ELF-1 (cell line): ENCODE measurements at places on chromosomes 4 and X.

- no peak for DNase-seq
Observed at GRCh38 chr4:42781315-42781714, 111.2 kb upstream of the GRXCR1 start.

- DNase-seq: no peak
Observed at GRCh38 chrX:119757646-119757978, 776 bp upstream of the SOWAHD start.

DNA sequence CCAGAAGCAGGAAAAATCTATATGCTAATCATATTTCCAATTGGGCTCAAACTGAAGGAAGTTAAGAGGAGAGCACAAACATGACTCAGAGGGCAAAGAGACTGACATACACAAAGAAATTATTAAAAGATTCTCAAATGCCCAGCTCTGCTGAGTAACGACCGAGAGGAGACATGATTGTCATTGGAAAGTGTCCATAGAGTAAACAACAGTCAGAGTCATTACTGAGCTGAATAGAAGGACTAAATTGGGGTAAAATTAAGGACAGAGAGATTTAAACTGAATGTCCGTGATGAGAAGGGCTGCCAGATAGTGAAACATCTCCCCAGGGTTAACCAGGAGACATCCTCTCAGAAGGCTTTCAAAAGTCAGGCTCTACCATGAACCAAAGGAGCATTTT is 111.2 kb upstream of the GALNT7 start:
- no peak for DNase-seq

DNA sequence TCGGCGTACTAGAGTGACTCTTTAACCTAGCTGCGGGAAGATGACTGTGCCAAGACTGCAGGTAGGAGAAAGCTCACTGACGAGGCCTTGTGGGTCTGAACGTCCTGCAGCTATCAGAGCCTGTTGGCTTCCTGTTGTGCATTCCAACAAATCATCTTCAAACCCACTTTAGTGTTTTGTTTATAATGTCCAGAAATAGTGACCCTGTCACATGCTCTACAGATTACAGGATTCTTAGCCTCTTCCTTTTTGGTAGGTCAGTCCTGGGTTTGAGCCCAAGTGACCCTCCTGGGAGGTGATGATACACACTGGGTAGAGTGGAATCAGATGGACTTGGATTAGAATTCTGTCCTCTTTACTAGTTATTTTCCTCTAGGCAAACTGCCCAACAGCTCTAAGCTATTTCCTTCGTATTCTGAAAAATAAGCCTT is 33.2 kb downstream of the HTT start:
- no peak for DNase-seq

DNA sequence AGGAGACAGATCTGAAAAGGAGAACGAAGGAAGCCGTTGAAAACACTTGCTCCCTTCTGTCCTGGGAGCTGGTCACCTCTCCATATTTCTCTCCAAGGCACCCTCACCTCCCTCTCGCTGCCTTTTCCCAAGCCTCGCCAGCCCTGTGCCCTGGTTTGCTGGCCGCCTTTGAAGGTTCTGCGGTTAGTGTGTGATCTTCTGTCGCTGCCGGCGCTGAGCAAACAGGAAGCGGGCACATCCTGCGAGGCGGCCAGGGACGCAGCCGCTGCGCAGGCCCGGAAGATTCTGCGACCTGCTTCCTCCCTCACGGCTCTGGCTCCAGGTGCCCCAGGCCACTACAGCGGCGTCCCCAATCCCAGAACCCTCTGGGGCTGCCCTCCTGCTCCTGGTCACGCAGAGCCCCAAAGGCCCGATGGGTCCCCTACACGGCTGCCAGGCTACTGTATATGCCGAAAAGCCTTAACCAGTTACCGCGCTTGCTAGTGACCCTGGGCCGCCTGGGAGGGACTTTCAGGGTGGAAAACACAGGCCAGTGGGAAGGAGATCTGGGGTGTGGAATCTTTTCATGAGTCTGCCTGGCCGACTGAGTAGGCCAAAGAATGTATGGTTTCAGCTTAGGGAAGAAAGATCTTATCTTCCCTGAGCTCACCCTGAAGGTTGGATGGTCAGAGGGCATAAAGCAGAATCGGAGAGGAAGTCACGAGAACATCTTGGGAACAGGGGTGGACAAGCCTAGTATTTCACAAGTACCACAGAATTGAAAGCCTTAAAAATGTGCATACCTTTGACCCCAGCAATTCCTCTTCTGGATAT is 2.3 kb upstream of the SASH3 start:
- peak; percentile 24 for DNase-seq

DNA sequence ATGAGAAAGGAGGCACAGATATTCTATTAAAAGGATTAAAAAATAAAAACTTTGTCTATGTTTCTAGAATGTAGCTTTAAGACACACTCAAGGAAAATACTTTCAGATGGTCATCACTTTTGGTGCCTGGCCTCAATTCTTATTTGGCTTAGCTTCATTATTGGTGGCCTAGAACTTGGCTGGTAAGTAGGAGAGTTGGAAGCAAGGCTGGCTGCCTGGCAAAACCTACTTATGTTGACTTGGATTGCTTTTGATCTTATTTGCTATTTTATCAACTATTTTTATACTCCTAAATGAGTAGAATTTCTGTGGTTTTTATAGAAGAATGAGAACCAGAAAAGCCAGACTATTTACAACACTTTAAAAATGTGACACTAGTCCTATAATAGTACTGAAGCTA is 35.3 kb upstream of the JADE3 start:
- no peak for DNase-seq

GRCh38 chr4:151688003-151688784 is 72.6 kb downstream of the GATB start:
- peak; percentile 71 for DNase-seq

DNA sequence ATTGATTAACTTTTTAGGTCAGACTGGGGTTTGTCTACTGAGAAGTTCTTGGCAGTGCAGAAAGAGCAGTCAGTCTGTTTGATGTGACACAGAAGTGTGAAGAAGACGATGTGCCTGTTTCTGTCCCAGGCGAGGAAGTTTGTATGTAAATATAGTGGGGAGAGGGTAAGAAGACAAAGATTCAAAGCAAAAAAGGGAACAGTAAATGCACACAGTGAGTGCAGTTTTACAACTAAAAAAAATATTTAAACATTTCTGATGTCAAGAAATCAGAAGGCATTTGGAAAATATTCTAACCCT is 264.9 kb downstream of the RAPGEF2 start:
- DNase-seq: no peak

- DNase-seq: no peak
Observed at GRCh38 chrX:45274576-45274975, 73.9 kb upstream of the DIPK2B start.

- DNase-seq: no peak
Observed at GRCh38 chr4:79235095-79235494, 90.8 kb downstream of the NAA11 start.

- no peak for DNase-seq
Observed at GRCh38 chr4:60913002-60913401, 287.1 kb upstream of the ADGRL3 start.

- no peak for DNase-seq
Observed at GRCh38 chrX:13899607-13900006, 82.7 kb upstream of the GPM6B start.

DNA sequence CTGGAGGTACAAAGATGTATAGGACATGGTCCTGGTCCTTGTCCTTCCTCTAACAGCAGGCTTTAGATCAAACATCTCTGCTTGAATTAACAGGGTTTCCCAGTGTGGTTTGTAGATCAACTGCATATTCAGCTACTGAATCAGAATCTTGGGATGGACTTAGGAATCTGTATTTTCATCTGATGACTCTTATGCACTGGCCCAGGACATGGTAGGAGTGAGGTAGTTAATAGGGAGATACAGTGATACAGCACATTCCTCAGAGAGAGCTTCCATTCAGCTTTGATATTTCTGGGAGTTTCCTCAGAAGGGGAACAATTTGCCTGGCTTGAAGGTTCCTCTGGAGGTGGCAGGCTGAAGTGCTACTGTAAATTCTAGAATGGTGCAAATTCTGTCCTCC is 203.1 kb downstream of the LARP7 start:
- DNase-seq: no peak

DNA sequence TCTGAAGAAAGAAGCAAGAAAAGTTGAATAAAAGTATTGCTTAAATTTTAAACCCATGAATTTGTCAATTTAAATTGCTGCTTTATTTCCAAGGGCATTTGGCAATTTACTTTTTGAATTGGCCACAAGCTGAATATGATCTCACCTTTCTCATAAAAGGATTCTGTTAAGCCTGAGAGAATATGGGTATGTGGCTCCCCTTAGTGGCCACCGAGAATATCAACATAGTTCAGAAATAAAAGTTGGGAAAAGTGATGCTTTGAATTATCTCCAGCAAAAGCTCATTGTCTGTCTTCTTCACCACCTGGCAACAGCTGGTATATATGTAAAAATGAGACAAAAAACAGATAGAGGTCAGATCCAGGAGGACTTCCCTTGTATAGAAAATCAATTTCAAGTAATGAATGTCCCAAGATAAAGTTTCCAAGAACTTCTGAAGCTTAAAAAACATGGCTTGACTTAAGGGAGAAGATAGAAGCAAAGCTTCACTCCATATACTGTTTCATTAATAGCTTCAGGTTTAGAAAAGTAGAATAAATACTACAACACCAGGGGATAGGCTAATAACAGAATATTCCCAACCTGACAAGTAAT is 290.7 kb upstream of the FAM241A start:
- no peak for DNase-seq

GRCh38 chr4:33184657-33185290 is 2464.6 kb downstream of the PCDH7 start:
- DNase-seq: no peak

GRCh38 chrX:45379236-45379635 is 178.6 kb upstream of the DIPK2B start:
- DNase-seq: no peak

GRCh38 chrX:129786210-129786651 is 6.5 kb downstream of the SASH3 start:
- DNase-seq: no peak

DNA sequence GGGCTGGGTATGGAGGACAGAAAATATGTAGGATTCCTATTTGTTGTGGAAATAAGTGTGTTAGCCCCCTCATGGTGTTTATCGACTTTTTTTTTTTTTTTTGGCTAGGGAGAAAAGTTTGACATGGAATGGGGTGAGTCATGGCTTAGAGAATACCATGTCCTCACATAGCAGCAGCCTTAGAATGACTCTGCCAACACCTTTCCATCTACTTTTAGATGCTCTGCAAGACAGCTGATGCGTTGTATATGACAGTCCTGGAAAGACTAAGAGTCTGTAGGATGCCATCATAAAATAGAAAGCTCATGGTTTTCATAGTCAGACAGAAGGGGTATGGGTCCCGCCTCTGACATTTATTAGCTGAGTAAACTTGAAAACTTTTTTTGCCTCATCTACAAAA is 37.7 kb downstream of the MTTP start:
- no peak for DNase-seq

DNA sequence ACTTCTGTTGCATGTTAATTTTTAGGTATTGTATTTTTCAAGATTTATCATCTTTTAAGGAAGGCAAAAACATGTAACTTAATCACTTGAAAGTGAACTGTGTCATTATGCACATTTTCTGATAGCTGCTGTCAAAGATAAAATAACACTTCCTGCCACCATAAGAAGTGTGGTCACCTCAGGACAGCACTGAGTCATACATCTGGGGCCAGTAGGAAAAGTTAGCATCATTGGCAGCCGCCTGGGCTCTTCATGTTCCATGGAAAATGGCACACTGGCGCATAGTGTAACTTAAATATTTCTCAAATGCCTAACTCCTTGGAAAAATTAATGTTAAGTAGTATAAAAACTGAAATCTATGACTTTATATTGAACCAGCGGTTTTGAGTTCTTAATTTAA is 24.2 kb downstream of the CNKSR2 start:
- DNase-seq: no peak

- no peak for DNase-seq
Observed at GRCh38 chr4:124694306-124694705, 18.2 kb downstream of the ANKRD50 start.

GRCh38 chrX:40420899-40421729 is 159.7 kb upstream of the ATP6AP2 start:
- peak; percentile 57 for DNase-seq

DNA sequence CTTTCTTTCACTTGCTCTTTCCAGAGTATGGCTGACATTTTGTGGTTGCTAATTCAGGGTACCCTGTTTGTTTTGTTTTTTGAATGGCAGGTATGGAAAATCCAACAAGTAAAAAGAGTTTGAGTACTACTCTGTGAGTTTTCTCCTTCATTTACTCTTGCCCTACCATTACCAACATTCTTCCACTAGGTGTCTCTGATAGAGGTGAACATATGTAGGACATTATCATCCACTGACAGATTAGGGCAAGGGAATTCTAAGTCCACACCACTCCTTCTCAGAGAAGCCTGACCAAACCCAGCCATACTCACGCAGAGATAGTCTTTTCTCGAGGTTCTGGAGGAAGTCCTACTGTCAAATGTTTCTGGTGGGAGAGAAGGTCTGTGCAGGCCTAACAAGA is 36.7 kb upstream of the HDAC8 start:
- DNase-seq: no peak

GRCh38 chrX:110050901-110051300 is 48.0 kb downstream of the TMEM164 start:
- DNase-seq: no peak

DNA sequence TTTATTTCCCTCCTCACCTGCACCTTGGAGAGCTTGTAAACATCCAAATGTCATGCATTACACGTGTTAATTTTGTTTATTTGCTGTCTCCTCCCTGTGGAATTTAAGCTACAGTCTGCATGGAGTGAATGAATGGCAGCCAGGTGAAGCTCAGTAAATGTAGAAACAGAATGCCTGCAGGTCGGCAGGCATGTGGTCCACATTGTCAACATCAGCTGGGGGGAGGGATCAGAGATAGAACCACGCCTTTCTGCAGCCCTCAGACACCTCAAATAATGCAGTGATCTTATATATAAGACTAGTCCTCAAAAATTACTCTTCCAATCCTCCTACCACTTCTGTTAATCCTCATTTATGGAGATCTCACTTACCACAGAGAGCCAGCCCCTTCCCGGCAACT is 131.2 kb upstream of the KIT start:
- no peak for DNase-seq

DNA sequence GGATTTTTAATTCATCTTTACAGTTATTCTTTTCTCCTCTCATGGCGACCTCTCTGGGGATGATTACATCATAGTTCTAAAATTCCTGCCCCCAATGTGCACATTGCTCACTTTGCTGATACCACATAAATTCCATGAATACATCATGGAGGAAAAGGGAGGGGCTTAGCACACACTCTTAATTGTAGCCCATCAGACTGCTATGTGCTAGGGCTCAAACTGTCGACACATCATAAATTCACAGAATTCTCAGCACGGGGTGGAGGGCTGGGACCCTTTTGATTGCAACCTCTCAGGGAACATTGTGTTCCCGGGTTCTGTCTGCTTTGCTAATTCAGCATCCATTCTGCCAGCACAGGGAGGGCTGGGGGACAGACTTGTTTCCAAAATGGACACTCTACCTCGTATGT is 592.9 kb downstream of the BCOR start:
- no peak for DNase-seq
